ENCODE measurements at places on chromosomes 3 and 15.

DNA sequence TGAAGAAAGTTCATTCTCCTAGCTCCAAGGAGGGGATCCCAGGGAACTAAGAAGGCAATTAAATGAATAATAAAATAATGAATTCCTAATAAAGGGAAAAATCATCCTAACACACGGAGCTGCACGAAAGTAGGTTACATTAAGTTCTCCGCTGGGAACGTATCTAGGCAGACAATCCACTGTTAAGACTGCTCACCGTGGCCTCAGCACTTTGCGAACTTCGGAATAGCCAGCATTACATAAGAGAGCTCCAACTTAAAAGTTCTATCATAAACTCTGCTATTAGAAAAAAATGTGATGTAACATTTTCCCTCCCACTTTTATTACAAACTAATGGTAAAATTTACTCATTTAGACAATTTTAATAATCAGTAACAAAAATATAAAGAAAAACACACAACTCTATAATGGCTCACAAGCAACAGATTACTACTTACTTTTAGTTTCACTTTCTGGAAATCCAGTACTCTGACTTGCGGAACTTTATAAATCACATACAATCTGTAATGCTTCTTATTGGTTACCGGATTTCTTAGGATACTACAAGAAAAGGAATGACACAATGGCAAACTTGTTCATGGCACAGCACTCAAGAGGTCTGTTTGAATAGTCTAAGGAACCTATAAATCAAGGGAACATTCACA is 8.5 kb downstream of the SNRPA1 start:
- DNase-seq: no peak

DNA sequence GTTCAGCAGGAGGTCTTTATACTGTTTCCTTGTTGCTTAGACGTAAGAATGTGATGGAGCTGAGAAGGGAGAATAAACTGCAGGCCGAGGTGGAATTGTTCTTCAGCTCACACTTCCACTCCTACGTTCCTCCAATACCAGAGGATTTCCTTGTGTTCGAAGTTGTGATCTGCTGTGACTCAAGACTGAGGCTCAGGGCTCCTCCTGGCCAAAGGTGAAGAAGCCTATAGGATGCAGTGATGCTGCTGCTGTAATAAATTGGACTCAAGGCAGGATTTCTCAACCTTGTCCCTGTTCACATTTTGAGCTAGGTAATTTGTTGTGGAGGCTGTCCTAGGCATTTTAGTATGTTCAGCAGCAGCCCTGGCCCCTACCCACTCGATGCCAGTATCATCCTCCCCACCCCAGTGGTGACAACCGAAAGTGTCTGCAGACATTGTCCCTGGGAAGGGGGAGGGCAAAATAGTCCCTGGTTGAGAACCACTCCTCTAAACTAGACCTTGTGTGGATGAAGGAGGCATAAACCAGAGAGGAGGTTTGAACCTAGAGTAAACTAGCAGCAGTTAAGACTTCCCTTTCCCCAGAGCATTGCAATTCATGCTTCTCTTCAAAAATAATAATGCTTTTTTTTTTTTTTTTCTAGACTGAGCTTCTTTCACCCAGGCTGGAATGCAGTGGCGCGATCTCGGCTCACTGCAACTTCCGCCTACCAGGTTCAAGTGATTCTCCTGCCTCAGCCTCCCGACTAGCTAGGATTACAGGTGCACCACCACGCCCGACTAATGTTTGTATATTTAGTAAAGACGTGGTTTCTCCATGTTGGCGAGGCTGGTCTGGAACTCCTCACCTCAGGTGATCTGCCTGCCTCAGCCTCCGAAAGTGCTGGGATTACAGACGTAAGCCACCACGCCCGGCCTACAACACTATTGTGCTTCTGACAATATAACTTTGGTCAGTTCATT is 11.1 kb downstream of the RAP2B start:
- no peak for DNase-seq

DNA sequence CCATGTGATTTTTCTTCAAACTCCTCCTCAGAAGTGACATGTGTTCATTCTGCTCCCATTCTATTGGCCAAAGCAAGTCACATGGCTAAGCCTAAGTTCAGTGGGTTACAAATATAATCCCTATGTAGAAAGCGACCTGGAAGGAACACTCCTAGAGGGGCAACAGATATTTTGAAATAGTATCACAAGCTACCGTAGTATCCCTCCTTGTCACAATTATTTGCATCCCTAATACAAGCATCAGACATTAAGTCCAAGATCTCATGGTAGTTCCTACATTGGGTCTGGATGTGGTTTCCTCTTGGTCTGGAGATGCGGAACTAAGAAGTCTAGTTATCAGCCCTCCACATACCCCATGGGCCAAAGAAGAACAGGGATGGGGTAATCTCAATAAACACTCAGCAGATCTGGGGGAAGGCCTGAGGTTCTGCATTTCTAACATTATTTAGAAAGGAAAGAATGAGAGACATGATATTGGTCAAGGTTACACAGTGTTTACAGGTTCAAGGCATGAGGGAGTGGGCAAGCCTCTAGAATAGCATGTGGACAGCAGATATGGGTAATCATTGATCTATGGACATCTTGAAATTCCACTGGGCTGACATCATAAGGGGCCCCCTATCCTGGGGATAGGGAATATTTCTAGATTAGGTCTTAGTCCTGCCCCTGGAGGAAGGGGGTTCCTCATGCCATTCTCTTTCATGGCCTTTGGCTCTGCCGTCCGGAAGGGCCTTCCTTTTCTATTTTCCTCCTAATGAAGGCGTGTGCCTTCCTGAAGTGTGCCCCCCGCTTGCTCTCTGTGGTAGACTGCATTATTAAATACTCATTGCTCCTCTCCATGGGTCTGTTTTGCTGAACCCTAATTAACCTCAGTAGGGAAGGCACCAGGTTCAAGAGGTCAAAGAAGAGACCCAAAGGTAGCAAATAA is 17.8 kb upstream of the ABHD2 start:
- DNase-seq: no peak

DNA sequence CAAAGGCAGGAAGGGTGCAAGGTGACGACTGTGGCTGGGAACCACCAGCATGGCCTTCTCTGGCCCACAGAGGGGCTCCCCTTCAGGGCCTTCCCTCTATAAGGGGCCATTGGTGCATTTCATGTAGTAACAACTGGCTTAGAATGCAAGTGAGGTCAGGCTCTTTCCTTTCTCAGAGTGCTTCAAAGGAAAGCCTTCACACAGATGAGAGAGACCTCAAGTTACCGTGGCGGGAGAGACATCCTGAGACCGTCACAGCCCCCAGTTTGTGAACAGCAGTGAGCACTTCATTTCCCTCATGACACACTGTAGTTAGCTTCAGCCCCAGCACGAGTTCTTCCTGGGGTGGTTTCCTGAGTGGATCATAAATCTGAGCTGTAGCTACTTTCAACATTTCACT is 96.6 kb upstream of the LIMD1 start:
- no peak for DNase-seq

DNA sequence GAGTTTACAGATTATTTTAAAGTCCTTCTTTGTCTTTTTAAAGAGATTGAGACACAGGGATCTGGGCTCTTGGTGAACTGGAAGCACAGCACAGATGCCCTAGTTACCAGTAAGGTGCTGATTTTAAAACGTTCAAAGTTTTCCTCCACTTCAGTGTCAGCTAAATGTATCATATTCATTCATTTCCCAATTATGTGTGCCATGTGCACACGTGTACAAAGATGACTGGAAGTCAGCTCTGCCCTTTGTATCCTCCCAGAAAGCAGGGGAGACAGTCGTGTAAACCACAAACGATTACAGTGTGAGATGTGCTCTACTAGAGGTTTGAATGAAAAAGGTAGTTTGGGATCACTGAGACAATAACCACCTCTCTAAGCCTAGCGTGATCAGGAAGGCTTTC is 730 bp downstream of the ZKSCAN7 start:
- DNase-seq: no peak

DNA sequence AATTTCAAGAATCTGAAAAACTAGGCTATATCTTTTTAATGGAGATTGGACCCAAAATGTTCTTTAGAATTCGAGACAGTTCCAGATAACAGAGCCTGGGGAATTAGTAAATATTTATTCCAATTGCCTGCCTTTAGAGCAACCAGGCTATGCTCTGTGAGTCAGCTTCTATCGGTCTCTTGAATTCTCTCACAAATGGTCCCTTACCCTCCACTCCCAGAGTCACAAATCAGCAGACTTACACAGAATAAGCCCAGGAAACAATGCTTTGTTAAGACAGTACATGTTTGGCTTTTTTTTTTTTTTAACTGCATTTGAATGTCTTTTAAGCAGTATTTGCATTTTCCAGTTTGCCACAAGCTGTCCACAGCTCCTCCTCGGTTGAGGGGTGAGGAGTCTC is 460.7 kb upstream of the CBLB start:
- DNase-seq: no peak

DNA sequence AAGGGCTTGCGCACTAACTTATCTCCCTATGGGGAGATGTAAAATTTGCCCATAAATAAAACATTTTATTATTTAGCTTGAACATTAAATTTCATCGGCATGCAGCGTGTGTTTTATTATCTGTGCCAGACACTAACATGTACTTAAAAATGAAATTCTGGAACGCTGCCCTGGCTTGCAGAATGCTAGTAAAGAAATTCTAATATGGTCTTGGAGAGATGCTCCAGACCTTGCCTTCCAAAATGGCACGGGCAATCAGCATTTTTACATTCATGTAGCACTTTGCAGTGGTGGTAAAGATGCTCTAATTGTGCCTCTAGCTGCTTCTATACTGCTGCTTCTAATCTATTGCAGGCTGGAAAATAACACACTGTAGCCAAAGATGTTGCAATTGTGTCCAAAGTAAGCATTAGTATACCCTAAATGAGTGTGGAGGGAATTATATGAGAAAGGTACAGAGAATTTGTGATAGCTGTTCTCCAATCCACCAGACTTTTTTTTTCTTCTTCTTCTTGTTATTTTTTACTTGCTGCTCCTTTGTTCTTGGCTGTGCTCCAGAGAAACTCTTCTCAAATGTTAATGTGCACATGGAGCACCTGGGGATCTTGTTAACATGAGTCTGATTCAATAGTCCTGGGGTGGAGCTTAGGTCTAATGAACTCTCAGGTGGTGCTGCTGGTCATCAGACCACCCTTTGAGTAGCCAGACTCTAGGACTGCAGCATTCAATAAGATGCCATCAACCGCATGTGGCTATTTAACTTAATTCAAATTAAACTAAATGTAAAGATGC is 47.3 kb downstream of the CRABP1 start:
- DNase-seq: no peak

- no peak for DNase-seq
Measured at GRCh38 chr15:59170295-59171066, 36.2 kb upstream of the LDHAL6B start.

DNA sequence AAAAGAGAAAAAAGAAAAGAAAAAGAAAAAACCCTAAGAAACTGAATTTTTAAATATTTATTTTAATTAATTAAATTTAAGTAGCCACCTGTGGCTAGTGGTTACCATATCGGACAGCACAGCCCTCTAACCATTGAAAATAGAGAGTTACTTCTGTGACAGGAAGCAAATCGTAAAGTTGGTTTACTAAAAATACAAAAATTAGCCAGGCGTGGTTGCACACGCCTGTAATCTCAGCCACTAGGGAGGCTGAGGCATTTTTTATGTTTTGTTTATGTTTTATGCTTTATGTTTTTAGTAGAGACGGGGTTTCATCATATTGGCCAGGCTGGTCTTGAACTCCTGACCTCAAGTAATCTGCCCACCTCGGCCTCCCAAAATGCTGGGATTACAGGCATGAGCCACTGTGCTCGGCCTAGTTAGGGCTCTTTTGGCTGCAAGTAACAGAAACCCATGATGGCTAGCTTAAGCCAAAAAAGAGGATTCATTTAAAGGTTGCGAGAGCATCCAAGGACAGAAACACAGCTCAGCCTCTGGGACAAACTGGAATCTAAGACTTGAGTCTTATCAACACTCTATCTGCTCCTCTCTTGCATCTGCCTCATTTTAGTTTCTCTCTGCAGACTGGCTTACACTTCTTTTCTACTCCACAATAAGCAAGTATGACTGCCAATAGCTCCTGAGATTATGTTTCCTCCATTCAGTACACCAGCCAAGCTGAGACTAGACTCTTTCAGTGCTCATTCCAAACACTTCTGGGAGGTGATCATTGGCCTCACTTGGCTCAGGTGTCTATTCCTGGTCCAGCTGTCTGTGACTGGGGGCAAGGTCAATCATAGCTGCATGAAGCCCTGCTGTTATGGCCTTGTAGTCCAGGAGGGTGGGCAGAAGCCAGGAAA is 6.8 kb upstream of the SKIL start:
- no peak for DNase-seq

DNA sequence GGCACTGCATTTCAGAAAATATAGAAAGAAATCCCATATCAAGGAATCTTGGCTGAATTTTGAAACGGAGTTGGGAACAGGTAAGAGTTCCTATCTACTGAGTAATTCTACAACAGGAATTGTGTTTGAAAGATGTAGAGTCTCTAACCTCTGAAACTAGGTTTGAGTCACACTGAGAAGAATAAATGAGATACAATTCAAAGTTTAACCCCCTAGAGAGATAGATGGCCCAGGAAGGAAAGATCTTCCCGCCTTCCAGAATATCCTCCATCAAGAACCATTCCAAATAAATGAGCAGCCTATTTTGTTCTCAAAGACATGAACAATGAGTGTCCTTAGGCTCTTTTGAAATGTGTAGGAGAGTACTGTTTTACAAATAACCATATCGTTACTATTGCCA is 2.9 kb upstream of the ANP32A start:
- no peak for DNase-seq

GRCh38 chr3:37453393-37454389 is 279.3 kb upstream of the LRRFIP2 start:
- DNase-seq: peak; percentile 56

DNA sequence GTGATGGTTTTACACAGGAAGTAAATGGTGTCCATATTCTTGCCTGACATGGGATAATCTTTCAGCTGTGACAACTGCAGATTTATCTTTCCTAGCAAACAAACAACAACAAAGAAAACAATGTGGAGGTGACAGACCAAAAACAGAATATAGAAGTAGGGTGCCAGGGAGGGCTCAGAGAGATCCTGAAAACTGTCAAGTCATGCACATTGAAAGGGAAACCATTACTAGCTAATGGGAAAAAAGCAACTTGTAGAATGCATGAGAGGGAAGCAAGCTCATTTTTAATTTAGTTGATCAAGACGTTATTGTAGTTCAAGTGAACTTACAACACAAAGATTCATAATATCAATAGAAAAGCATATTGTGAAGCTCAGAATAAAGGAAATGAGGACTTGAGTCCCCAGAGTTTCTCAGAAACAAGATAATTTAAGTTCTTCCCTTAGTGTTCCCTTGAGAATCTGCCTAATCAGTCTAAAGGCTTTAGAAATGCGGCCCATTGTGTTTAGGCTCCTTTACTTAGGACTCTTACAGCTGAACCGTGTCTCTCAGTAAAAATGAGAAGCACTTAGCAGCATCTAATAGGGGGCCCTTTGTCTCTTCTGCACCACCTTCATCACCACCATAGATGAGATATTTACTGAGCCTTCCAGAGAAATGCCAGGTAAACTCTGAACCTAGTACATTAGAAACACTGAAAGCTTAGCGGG is 115.6 kb upstream of the CADPS start:
- no peak for DNase-seq

GRCh38 chr3:189981668-189982067 is 139.0 kb downstream of the P3H2 start:
- no peak for DNase-seq

- no peak for DNase-seq
Measured at GRCh38 chr3:105572501-105572900, 205.8 kb downstream of the ALCAM start.

GRCh38 chr3:178120367-178120766 is 415.9 kb upstream of the KCNMB2 start:
- DNase-seq: no peak

- DNase-seq: no peak
Measured at GRCh38 chr15:81326466-81327212, 2.7 kb upstream of the STARD5 start.

- DNase-seq: no peak
Measured at GRCh38 chr3:33166095-33166494, 52.3 kb downstream of the CRTAP start.
